ENCODE measurements at places on chromosomes 6 and 20. TPM values are rescaled to one million over a fixed set of nuclear protein-coding genes. Genes with fewer than 3 reads are reported as not detected.

Gene NDUFAF4
- 56.3 TPM for total RNA-seq

Gene DEFB132
- not detected for total RNA-seq

Gene NR2E1
- 6.1 TPM for total RNA-seq

Gene LY6G6D
- total RNA-seq: not detected

Gene LRRC73
- total RNA-seq: 2.9 TPM

Gene VNN1
- total RNA-seq: under 0.01 TPM

Gene DNAH8
- total RNA-seq: under 0.01 TPM
